GM10248 (cell line): ENCODE measurements at places on chromosomes 16 and 17.

GRCh38 chr17:50350733-50351132 is 4.8 kb downstream of the XYLT2 start:
- no peak for DNase-seq

DNA sequence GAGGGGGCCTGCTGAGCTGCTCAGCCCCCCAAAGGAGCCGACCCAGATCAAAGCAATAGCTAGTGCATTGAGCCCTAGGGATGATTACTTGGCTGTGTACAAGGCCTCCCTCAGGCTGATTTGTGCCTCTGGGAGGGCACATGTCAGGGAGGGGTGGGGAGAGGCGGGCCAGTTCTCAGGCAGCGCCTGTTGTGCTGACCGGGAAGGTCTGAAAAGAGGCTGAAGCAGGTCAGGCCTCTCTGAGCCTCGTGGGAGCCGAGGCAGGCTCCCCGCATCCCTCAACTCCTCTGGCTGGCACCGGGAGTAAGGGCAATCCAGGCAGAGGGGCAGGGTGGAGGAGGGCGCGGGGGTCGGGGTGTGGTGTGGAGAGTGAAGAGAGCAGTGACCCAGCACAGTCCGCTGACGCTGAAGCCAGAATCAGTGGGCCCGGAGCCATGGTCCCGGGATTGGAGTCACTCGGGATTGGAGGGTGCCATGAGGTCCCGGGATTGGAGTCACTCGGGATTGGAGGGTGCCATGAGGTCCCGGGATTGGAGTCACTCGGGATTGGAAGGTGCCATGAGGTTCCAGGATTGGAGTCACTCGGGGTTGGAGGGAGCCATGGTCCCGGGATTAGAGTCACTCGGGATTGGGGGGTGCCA is 3.0 kb downstream of the DCXR start:
- DNase-seq = no peak

DNA sequence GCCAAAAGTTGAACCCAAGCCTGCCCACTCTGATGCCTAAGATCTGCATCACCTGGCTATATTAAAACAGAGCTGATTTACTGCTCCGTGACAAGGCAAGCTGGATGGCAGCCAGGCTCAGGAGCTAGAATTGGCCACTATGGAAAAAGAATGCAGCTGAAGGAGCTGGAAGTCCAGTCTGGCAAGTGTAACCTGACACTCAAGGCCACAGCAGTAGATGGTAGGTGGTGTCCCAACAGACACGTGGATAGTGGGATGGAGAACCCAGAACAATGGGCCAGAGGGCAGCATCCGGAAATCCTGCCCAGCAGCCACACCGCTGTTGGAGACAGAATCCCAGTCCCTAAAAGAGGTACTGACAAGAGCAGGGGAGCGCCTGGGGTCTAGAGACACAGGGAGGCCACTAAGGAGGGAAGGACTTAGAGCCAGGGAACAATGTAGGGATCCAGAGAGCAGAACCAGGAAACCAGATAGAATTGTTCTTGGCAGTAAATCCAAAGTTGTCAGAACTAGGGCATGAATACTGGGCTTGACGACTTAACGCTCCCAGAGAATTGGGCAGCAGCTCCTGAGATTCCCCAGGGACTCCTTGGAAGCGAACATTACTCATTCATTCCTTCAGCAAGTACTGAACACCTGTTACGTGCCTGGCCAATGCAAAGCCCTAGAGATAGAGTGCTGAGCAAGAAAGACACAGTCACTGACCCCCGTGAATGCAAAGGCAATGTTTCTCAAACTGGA is 85.7 kb downstream of the CDYL2 start:
- DNase-seq = no peak

DNA sequence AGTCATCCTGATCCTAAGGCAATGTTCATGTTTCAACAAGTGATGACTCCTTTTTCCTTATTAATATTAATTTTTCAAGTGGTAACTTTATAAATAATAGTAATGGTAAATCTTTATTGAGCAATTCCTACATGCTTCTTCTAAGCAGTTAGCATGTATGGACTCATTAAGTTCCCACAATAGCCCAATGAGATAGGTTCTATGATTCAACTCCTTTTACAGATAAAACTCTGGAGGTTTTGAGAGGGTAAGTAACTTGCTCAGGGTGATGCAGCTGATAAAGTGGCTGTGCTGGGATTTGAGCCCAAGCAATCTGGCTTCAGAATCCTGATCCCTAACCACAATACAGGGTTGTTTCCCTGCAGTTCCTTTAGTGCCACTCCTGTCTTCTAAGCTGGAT is 25.3 kb downstream of the SLC47A1 start:
- DNase-seq = no peak

DNA sequence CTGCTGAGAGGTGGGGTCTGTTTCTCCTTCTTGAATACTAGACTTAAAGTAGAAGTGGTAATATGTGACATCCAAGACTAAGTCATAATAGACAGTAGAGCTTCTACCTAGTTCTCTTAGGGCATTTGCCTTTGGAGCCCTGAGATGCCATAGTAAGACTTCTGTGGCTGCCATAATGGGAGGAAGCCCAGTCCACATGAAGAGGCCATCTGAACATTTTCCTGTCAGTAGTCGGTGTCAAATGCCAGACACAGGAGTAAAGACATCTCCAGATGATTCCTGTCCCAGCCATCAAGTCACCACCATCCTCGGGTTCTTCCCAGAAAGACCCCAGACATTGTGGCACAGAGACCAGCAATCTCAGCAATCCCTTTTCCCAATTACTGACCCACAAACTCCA is 58.1 kb upstream of the IRX6 start:
- no peak for DNase-seq

GRCh38 chr17:47286198-47286914 is 32.7 kb downstream of the ITGB3 start:
- DNase-seq = peak; percentile 71

DNA sequence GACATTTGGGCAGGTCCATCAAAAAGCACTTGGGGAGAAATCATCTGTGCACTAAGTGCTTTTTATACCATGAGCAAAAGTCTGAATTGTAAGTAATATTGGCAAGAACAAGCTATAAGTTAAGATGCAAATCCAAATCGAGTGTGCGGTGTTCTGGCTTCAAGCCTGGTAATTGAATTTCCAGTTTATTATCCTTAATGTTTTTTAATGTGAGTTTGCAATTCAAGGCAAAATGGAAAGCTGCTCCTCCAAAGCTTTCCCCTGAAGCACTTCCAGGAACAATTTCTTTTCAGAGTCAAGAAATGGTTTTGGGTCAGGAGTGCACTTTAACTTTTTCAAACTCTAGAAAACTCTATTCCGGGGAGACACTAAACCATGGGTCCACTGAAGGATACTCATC is 445.7 kb downstream of the TOX3 start:
- DNase-seq = no peak

DNA sequence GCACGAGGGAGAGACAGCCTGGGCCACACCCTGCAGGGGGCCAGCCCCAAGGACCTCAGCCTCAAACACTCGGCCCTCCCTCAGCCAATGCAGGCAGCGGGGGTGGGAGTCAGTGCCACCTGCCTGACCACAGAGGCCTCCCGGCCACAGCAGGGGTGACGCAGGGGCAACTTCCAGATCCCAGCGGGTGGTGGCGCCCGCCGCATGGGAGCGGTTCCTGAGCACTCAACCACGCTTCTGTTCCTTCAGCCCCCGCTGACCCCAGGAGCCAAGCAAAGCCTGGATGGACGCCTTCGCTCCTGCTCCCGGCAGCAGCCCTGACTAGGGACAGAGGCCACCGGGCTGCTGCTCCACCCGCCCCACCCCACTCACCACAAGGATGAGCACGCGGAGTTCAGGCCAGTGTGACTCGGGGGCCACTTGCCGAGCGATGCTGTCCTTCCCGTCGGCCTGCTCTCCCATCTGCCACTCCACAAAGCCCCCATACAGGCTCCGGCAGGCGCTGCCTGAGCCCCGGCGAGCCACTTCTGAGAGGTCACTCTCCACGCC is 5.0 kb upstream of the CYBA start:
- DNase-seq = no peak

- DNase-seq = no peak
Measured at GRCh38 chr16:89545044-89545830, 15.2 kb upstream of the RPL13 start.

DNA sequence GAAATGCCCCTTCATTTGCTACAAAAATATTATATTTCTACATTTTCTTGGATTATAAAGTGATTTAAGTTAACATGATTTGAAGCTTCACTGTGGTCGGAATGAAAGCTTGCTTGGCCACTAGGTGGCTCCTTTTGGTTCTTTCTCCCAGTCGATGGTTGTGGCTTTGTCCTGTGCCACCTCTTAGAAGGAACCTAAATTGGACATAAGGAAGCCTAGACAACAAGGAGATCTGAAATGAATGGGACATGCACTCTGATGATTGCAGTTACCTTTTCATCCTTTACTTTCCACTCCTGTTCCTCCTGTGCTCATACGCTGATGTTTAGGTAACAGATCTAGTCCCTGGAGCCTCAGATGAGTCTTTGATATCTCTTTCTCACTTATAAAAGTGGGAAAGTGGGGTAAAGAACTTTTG is 39.2 kb downstream of the FTO start:
- DNase-seq = no peak

DNA sequence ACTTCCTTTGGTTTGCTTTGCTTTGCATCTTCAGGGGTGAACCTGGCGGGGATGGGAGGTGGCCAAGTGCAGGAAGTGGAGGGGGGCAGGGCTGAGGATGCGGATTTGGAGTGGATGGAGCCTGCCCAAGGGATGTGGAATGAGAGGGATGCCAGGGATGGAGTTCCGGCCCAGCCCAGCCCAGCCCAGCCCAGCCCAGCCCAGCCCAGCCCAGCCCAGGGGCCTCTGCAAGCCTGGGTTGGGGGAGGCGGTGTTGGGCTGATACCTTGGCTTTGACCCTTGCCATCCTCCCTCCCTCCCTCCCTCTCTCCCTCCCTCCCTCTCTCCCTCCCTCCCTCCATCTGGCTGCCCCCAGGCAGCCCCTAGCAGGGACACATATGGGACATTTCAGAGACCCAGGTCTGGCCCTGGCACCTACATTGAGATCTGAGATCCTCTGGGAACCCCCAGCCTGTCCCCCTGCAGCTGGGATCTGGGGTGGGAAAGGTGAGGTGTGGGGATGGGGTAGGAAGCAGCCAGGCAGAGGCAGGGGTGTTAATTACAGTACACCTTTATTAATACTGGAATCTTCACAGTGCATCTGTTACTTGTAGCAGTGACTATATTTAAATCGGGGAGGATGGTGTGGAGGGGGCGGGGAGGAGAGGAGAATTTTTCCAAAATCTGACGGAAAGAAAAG is 14.5 kb downstream of the IL34 start:
- DNase-seq = no peak

- peak; percentile 20 for DNase-seq
Measured at GRCh38 chr16:89257281-89257731, 39.8 kb downstream of the ZNF778 start.

DNA sequence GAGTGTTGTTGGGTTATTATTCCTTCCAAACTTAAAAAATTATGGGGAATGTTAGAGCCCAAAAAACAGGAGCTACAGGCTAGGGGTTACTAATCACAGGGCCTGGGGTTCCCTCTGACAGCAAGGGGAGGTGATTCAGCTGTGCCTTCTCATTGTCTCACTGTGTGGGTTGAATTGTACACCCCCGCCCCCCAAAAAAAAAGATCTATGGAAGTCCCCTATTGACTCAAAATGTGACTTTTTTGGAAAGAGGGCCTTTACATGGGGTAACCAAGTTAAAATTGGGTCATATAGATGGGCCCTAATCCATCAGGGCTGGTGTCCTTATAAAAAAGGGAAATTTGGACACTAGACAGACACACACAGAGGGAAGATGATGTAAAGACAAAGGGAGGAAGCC is 190.2 kb downstream of the SOX9 start:
- DNase-seq = peak; percentile 64

- no peak for DNase-seq
Measured at GRCh38 chr17:16435925-16436886, 20.8 kb downstream of the TRPV2 start.

GRCh38 chr16:72536723-72537435 is 364.9 kb upstream of the PMFBP1 start:
- DNase-seq = no peak

- DNase-seq = no peak
Measured at GRCh38 chr17:63474174-63474573, 2.7 kb upstream of the ACE start.

DNA sequence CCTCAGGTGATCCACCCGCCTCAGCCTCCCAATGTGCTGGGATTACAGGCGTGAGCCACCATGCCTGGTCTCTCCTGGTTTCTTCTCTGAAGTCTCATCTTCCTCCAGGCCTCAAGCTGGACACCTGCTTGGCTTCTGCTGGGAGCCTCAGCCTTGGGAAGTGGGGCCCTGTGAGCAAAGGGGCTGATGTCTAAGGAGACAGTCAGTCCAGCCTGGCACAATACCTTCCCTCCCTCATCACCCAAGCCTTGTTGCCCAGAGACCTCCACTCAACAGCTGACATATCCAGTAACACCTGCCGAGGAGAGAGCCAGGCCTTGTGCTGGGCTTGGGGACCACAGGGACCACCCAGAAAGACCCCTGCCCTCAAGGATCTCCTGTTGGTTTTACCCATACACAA is 251.6 kb downstream of the GSG1L start:
- DNase-seq = no peak

GRCh38 chr17:18041776-18042175 is 2.6 kb downstream of the GID4 start:
- DNase-seq = no peak

- DNase-seq = no peak
Measured at GRCh38 chr17:1076982-1077302, 80.0 kb downstream of the TIMM22 start.

GRCh38 chr16:1182950-1183907 is 30.3 kb downstream of the CACNA1H start:
- no peak for DNase-seq

GRCh38 chr16:89061086-89061485 is 32.6 kb upstream of the ACSF3 start:
- no peak for DNase-seq

DNA sequence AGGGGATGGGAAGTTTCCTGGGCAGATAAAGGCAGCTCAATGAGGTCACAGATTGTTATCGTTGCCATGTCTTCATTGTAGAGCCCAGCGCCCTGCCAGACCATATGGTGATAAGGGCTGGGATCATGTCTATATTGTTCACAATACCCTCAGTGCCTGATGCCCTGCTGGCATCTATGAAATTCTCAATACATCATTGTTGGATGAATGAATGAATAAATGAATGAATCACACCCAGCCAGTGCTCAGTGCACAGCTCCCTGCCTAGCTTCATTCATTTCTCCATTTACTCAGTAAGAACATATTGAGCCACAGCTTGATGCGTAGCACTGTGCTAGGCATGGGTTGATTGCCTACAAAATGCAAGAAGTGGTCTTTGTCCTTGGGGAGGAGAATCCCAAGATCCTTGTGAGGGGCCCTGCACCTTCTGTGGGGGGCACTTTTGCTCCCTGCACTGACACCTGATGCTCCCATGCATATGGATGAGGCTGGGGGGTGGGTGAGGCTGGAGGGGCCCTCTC is 29.7 kb downstream of the MRC2 start:
- DNase-seq = no peak

- DNase-seq = no peak
Measured at GRCh38 chr17:71342737-71343136, 778.1 kb upstream of the SOX9 start.

- DNase-seq = no peak
Measured at GRCh38 chr17:77466140-77466539, 325.4 kb downstream of the SEC14L1 start.

GRCh38 chr17:14510136-14510535 is 209.3 kb downstream of the HS3ST3B1 start:
- no peak for DNase-seq

- no peak for DNase-seq
Measured at GRCh38 chr16:82857693-82858365, 231.1 kb downstream of the CDH13 start.
